ENCODE measurements at places on chromosomes 12 and 14.

DNA sequence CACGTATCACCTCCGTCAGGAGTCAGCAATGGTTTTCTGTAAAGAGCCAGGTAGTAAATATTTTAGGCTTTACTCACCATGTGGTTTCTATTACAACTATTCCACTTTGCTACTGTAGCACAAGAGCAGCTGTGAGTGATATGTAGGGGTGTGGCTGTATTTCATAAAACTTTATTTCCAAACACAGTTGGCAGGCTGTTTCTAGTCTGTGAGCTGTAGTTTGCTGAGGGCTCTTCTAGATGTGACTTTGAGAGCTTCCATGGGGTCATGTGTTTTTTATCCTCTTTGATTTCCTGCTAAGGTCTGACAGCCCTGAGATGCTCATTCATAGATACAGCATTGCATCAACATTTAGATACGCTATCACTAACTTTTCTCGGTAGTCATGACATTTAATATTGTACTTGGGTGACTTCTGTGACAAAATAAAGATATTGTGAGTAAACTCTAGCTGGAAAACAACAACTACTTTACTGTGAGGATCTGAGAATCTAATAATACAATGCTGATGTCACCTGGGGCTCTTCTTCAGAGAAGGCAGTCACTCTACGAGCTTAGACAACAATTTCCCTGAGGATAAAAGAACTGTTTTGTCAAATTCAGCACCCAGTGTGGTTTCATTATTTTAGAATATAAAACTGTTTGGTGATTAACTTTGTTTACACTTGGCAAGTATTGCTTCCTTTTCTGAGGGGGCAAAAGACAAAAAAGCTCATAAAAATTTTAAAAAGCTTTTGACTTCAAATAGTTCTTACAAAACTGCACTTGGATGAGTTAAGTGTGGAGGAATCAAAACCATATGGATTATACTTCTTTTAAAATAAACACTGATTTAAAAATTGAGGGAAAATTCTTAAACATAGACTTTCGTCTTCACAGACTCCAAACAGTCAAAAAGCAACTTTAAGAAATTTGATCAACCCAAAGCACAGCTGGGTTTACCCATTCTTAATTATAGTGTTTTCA lies 231.2 kb upstream of the DCN start:
- DNase-seq: no peak

DNA sequence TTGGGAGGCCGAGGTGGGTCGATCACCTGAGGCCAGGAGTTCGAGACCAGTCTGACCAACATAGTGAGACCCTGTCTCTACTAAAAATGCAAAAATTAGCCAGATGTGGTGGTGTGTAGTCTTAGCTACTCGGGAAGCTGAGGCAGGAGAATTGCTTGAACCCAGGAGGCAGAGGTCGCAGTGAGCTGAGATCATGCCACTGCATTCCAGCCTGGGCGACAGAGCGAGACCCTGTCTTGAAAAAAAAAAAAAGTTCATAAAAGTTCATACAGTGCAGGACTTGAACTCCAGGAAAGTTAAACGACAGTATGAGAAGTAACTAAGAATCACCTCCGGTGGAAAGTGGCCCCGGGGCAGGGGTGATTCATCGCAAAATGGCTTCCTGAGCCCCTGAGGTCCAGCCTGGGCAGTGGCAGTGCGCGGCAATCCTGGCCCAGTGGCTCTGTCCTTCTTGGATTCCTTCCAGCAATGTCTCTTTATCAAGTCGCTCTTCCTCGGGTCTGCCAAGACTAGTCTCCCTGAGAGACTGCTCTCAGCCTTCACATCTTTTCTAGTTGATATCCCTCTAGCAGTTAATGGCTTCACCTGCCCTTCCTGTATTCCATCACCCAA lies 16.7 kb upstream of the MAP1LC3B2 start:
- DNase-seq: no peak

- DNase-seq: no peak
Measured at GRCh38 chr12:94427501-94428381, 31.9 kb downstream of the CEP83 start.

DNA sequence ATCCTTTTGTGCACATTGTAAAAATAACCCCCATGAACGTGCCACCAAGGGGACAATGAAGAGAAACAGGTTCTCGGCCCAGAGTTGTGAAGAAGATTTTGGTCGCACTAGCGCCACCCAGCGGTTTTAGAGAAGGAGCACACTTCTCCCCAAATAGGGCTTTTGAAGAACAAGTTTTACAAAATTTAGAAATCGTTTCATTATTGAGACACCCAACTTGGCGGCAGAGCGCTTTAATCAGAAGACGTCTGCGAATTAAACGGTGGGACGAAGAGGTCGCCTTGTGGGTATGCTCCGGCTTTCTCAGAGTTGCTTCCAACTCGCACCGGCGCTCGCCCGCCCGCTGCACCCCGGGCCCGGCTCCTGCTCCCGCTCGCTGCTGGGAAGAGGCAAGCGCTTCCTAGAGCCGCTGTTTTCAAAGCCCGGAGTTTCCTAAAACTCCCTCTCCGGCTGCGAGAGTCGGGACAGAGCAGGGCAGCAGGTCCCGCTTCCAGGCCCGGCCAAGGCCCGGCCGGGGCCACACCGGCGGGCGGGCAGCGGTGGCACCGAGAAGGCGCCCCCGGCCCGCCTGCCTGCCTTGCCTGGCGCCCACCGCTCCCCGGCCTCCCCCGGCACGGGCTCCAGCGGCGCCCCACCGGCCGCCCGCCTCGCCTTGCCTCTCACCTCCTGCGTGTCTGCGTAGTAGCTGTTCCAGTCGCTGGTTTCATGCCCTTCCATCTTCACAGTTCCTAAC lies 645 bp downstream of the FOXA1 start:
- DNase-seq: no peak

DNA sequence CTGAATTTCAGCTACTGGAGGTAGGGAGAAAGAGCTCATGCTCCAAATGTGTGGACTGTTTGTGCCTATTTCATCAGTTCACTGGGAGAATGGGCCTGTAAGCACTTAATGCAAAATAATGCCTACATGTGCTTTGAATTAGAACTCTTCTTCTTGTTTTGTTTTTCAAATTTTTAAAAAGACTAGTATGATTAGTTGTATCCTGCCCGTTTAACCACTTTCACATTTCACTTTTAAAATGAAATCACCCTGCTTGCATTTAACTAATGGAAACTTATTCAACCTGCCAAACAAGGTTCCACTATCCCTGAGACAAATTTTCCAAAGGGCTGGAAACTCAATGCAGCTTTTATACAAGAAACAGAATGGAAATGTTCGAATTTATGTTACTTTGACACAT lies 79.7 kb downstream of the SAMD4A start:
- DNase-seq: no peak

- DNase-seq: no peak
Measured at GRCh38 chr14:24331731-24332267, 3.1 kb downstream of the ADCY4 start.

- DNase-seq: no peak
Measured at GRCh38 chr12:46835785-46836184, 10.0 kb upstream of the SLC38A4 start.

Data from amygdala (tissue), 56 donors.